ENCODE measurements at places on chromosomes 16 and 17. TPM values are rescaled to one million over a fixed set of nuclear protein-coding genes. Genes with fewer than 3 reads are reported as not detected.

GRCh38 chr17:68431661-68432071 is 25.6 kb downstream of the WIPI1 start:
- no peak for ATAC-seq

GRCh38 chr17:80937462-80938381 is 53.9 kb upstream of the CHMP6 start:
- ATAC-seq, result no peak

- no peak for ATAC-seq
Measured at GRCh38 chr16:82639263-82639662, 12.5 kb downstream of the CDH13 start.

- no peak for ATAC-seq
Measured at GRCh38 chr16:64094181-64094965, 1027.5 kb downstream of the CDH11 start.

- no peak for ATAC-seq
Measured at GRCh38 chr16:57191056-57191571, 5.0 kb downstream of the RSPRY1 start.

DNA sequence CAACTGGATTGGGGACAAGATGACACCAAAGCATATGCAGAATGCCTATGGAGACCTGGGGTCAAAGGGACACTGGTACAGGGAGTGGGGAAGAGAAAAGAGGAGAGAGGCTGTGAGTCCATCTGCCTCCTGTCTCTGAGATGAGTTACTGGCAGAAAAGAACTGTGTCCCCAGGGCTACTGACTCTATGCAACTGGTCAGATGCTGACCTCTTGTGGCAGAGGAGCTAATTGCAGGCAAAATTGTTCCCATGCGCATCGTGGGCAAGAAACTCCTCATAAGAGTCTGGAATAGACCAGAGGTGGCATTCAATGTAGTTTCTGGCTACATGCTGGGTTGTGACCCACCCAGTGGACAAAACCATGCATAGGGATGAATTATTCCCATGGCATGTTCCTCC is 26.1 kb upstream of the MLKL start:
- ATAC-seq, result no peak

DNA sequence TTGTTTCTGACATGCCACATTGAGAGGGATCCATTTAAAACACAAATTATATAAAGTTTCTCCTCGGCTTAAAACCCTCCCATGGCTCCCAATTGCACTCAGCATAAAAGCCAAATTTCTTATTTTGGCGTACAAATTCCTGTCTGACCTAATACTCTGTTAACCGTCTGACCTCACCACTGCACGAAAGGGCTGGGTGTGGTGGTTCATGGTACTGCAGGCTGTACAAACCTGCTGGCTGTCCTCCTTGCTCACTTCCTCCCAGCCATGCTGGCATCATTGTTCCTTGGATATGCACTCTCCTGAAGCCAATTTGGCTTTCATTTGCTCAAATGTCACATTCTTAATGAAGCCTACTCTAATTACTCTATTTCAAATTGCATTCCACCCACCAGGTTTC is 301.6 kb upstream of the C16orf82 start:
- peak; percentile 86 for ATAC-seq

GRCh38 chr16:10661737-10662136 is 33.0 kb downstream of the TEKT5 start:
- no peak for ATAC-seq

DNA sequence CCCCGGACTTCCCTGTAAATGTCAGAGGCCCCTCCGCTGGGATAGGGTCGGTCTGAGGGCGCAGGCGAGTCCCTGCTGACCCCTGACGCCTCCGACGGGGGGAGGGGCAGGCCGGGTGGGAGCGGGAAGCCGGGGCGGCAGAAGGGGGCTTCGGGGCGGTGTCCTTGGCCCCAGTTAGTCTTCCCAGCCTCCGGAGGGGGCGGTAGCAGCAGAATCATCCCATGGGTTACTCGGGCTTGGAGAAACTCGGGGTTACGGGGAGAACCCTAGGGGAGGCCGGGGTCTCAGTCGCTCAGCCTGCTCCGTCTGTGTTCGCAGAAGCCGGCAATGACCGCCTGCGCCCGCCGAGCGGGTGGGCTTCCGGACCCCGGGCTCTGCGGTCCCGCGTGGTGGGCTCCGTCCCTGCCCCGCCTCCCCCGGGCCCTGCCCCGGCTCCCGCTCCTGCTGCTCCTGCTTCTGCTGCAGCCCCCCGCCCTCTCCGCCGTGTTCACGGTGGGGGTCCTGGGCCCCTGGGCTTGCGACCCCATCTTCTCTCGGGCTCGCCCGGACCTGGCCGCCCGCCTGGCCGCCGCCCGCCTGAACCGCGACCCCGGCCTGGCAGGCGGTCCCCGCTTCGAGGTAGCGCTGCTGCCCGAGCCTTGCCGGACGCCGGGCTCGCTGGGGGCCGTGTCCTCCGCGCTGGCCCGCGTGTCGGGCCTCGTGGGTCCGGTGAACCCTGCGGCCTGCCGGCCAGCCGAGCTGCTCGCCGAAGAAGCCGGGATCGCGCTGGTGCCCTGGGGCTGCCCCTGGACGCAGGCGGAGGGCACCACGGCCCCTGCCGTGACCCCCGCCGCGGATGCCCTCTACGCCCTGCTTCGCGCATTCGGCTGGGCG is 542 bp downstream of the GUCY2D start:
- peak; percentile 19 for ATAC-seq

GRCh38 chr16:17224879-17225281 is 245.9 kb downstream of the XYLT1 start:
- ATAC-seq, result peak; percentile 40

DNA sequence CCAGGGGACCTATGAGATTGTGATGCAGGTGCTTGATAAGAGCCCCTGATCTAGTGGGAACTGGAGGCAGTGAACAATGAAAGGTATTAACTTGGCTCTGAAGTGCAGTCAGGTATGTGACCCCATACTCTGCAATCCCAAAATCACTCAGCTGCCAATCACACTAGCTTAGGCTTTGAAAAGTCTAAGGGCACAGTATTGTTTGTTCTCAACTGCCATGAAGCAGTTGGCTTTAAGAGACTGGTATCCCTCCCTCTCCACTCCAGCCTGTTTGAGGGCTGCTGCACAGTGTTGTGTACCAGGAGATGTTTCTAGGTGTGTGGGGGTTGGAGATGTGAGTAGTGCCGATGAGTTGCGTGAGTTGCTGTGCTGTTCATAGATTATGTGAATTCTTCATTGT is 2.4 kb downstream of the YPEL2 start:
- ATAC-seq, result no peak

- peak; percentile 81 for ATAC-seq
Measured at GRCh38 chr17:28282596-28282995, 36.4 kb upstream of the TMEM97 start.

- ATAC-seq, result no peak
Measured at GRCh38 chr16:65845466-65846209, 520.9 kb upstream of the CDH5 start.

DNA sequence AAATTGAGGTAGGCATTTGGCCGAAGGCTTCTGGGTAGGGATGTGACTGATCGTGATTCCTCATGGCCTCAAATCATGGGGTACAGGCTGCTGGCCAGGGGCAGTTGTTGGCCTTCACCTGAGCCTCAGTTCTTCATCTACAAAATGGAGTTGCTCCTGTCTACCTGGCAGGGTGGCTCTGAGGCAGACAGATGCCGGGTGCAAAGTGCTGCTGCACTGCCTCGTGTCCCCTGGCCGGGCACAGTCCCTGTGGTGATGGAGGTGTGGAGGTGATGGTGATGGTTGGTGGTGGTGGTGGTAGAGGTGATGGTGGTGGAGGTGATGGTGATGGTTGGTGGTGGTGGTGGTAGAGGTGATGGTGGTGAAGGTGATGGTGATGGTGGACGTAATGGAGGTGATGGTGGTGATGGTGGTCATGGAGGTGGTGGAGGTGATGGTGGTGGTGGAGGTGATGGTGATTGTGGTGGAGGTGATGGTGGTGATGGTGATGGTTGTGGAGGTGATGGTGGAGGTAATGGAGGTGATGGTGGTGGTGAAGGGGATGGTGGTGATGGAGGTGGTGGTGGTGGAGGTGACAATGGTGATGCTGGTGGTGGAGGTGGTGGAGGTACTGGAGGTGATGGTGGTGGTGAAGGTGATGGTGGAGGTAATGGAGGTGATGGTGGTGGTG is 52.6 kb downstream of the RNF213 start:
- no peak for ATAC-seq

GRCh38 chr17:65558683-65559460 is 2.6 kb downstream of the AXIN2 start:
- ATAC-seq, result no peak

GRCh38 chr16:27177031-27177774 is 26.1 kb upstream of the KDM8 start:
- no peak for ATAC-seq

- peak; percentile 13 for ATAC-seq
Measured at GRCh38 chr16:822174-822908, 21.8 kb upstream of the GNG13 start.

DNA sequence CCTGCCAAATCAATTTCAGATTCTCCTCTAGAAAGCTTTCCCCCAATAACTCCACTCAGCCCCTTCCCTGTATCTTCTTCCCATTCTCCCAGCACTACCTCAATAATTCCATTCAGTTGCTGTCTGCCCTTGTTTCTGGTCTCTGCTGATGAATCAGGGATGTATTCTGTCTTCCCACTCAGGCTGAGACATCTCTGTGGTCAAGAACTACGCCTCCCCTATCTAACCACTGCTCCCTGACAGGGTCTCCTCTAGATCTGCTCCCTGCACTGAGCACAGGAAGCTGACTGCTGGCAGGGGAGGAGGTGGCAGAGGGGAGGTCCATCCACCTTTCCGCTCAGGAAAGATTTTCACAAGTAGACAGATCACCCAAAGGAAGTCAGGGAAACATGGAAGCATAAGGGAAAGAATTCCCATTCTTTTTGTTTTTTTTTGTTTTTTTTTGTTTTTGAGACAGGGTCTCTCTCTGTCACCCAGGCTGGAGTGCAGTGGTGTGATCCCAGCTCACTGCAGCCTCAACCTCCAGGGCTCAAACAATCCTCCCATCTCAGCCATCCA is 16.9 kb upstream of the SP2 start:
- ATAC-seq, result no peak

DNA sequence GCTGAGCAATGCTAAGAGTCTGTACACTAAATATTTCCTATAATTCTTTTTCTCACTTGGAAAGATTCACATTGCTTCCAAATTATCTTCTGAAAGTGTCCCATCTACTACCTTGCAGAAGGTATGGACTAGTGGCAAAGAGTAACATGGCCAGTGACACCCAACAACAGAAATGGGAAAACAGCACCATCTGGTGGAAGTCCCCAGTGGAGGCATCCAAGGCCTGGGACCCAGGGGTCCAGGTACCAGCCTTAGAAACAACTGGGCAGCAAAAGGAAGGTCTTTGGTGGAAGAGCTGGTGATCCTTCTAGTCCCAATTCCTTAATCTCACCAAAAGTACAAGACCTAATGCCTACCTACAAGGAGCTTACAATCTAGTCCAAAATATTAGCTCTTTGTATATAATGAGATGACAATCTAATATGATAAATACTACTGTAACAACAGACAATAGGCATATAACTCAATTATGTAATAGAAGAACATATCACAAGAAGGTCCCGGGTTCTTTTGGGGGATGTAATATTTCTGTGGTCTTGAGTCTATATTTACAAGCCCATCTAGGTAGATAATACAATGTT is 55.3 kb downstream of the SKAP1 start:
- peak; percentile 65 for ATAC-seq

- ATAC-seq, result no peak
Measured at GRCh38 chr17:31522284-31522931, 130.9 kb downstream of the RAB11FIP4 start.

GRCh38 chr17:41907185-41907556 is 11.6 kb downstream of the ACLY start:
- ATAC-seq, result no peak

DNA sequence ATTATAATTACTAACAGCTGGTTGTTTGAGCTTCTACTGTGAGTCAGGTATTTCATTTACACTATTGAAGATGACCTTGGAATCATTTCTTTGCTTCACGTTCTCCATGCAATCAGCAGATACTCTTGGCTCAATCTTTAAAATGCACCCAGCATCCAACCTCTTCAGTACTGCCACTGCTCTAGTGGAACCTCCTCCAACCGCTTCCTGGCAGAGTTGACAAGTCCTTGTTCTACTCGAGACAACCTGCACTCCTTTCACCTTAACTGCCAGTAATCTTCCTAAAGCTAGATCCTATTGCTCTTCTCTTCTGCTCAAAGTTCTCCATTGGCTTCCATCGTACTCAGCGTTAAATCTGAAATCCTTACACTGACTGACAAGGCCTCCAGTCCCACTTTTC is 86.5 kb downstream of the SYCE1L start:
- ATAC-seq, result no peak

WNT3 gene
- 5.9 TPM for total RNA-seq

AANAT gene
- total RNA-seq, result not detected

NOG gene
- not detected for total RNA-seq

SCGB1C2 gene
- total RNA-seq, result not detected

SHCBP1 gene
- total RNA-seq, result 7.7 TPM

KRT17 gene
- 380 TPM for total RNA-seq

SCN4A gene
- total RNA-seq, result 0.12 TPM

UMOD gene
- not detected for total RNA-seq

TMEM114 gene
- not detected for total RNA-seq
